ENCODE measurements at places on chromosomes 3 and 15.

DNA sequence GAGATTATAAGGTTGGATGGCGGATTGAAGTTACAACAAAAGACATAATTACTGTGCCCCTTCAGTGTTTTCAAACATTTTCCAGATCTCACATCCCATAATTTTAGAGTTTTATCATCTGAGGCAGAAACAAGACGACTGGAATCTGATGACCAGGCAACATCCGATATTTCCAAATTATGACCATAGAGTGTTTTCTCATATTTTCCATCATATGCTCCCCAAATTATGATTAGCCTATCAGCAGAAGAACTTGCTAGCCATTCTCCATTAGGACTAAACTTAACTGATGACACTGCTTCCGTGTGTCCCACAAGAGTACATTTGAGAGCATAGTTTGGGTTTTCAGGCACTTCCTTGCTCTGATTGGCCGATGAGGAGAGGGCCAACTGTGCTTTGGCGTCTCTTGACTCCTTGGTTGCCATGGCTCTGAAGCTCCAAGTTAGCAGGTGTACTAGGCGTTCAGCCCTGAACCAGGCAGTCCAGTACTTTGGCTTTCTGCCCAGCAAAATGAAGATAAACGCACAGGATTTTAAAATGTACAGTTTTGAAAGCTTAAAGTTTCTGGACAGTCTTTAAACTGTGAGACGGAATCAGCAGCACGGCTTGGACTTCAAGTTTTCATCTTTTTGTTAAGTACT lies 638 bp downstream of the WDR5B start:
- no peak for DNase-seq

GRCh38 chr15:51874751-51875644 lies 45.5 kb downstream of the TMOD3 start:
- no peak for DNase-seq

- DNase-seq = peak; percentile 76
Measured at GRCh38 chr3:10008588-10009344, 17.5 kb upstream of the FANCD2 start.

GRCh38 chr3:151443583-151443982 lies 17.3 kb downstream of the IGSF10 start:
- no peak for DNase-seq

- DNase-seq = no peak
Measured at GRCh38 chr15:93261845-93262244, 172.8 kb upstream of the RGMA start.

DNA sequence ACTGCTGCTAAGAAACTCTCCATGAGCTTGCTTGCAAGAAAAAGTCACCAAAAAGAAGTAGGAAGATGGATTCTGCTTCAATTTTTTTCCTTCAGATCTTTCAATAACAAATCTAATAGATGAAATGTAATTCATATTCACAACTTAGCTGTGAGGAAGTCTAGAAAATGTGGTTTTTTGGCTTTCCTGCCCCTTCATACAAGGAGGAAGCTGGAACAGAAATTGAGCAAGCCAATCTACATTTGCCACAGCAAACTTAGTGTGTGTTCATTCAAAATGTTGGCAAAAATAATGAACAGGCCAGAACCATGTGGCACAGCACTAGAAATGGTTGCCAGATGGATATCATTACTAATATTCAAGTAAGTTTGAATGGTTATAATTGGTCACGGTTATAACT lies 93.2 kb upstream of the NEDD4 start:
- DNase-seq = no peak

DNA sequence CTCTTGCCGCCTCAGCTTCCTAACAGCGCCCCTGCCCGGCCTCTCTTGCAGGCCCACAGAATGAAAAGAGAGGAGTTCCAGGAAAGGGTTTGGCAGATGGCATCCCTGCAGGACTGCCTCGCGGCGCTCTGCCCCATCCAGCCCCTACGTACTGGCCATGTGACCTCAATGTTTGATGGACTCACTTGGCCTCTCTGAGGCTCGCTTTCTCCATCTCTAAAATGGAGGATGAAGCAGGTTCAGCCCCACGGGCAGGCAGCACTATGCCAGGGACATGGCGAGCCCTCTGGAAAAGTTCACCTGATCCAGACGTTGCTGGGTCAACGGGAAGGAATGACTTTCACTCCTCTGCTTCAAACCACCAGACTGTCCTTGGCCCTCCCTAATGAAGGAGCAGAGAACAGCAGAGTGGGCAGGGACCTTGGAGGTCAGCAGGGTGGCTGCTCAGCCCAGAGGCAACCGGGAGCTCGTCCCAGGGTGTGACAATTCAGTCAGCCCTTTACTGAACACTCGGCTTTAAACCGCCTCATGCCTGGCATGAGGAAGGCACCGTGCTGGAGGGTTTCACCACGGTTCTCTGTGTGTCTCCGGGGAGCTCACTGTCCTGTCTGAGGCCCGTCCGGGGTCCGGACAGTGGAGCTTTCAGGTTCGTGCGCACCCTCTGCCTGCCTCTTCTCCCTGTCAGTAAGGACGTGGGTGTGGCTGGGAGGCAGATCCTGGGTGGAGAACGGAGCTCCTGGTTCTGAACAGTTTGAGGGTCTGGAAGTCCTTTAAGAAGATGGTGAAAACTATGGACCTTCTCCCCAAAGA lies 101.3 kb downstream of the LINGO1 start:
- DNase-seq = no peak

GRCh38 chr15:70770863-70771262 lies 7.5 kb upstream of the UACA start:
- no peak for DNase-seq

DNA sequence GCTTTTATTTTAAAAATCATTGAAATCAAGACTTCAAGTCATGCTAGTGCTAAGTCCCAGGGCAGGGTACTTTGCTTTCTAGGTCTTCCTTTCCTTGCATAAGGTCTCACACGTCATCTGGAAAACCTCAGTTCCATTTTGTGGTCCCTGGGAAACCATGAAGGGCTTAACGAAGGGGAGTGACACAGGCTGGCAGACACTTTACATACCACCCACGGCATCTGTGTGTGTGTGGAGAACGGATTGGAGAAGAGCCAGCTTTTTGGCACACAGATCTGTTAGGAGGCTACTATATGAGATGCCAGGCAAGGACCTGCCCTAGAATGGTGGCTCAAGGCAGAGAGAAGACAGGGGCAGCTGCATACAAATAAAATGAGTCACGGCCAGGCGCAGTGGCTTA lies 107.5 kb upstream of the NSMCE3 start:
- no peak for DNase-seq

- DNase-seq = no peak
Measured at GRCh38 chr3:178300441-178300959, 235.7 kb upstream of the KCNMB2 start.

DNA sequence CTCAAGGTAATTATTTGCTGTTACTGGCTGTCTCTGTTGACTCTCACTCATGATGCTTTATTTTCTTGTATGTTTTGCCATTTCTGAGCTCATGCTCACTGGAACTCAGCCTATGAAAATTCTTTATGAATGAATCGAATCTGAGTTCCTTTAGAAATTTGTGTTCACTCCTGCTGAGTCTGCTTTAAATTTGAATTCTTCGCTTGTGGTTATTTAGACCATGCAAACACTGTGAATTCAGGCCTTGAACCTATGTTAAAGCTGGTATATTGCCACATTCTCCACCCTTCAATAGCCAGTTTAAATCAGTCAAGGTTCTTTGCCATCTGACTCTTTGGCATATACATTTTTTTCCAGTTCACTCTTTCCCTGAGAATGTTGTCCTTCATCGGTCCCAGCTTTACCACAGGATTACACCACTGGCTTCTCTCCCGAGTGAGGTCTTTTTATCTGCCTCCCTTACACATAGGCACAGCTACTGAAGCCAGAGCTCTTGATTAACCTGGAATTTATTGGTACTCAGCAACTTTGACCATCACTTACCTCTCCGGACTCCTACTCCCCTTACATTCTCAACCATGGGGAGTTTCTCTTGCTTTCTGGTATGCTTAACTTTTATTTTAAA lies 400.6 kb downstream of the VPS13C start:
- no peak for DNase-seq

GRCh38 chr3:99714146-99714545 lies 75.8 kb downstream of the COL8A1 start:
- DNase-seq = no peak

GRCh38 chr3:183541738-183542137 lies 13.8 kb downstream of the KLHL6 start:
- no peak for DNase-seq

- no peak for DNase-seq
Measured at GRCh38 chr15:32872621-32873283, 154.9 kb downstream of the GREM1 start.

- no peak for DNase-seq
Measured at GRCh38 chr15:101152914-101153313, 98.9 kb downstream of the CHSY1 start.

- DNase-seq = no peak
Measured at GRCh38 chr15:39167164-39168058, 413.5 kb upstream of the THBS1 start.

- DNase-seq = no peak
Measured at GRCh38 chr3:72034986-72035385, 250.0 kb upstream of the PROK2 start.

GRCh38 chr3:188531210-188531609 lies 377.3 kb downstream of the LPP start:
- DNase-seq = no peak

- no peak for DNase-seq
Measured at GRCh38 chr3:161552984-161553560, 56.5 kb downstream of the OTOL1 start.

- DNase-seq = no peak
Measured at GRCh38 chr3:99731499-99731898, 86.2 kb upstream of the CMSS1 start.

All from stimulated activated CD4-positive, alpha-beta T cell treated with anti-CD3 and anti-CD28 coated beads, Interleukin-4, amount 100 ng/mL, for 4 hours (primary cell).